WTC11 (cell line): ENCODE measurements at places on chromosomes 11 and 22.

- no peak for DNase-seq
Measured at GRCh38 chr11:106785913-106786650, 232.2 kb downstream of the GUCY1A2 start.

DNA sequence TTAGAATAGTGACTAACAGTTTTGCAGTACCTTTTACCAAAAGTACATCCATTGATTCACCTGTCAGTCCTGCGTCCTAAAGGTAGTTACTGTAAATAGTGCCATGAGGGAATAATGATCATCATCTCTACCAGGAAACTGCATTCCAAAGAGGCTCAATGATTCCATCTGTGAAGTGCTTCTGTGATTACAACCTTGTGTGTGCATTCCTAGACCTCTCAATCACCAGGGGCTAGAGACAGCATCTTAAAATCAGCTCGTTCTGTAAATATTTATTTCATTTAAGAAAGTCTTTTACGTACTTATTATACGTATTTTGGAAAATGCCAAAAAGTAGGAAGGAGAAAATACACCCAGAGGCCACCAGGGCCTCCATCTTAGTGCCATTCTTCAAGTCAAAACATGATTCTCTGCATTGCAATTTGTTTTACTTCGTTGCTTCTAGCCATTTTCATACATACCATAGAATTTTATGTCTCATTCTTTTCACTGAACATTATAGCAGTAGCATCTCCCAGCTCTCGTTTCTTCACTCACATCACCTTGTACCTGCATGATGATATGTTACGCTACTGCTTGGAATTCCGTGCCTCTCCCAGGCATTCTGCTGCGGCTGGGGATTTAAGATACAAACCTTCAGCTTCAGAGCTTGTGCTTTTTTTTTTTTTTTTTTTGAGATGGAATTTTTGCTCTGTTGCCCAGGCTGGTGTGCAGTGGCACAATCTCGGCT lies 117.0 kb downstream of the SEZ6L start:
- no peak for DNase-seq

DNA sequence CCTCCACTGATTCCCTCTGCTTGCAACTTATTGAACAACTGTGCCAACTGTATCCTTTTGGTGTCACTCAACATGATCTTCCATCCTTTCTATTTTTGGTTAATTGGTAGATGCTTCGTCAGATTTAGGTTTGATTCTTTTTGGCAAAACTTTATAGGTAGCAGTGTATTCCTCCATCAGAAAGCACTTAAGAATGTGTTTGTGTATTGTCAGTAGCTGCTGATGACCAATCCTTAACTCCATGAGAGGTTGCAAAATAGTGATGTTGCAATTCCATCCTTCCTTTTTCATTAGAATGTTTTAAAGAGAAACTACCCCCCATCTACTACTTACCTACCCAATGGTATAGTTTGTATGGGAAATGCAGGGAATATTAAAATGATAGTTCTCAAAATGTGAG lies 22.1 kb downstream of the FAM76B start:
- no peak for DNase-seq

- no peak for DNase-seq
Measured at GRCh38 chr22:43172191-43172590, 14.7 kb downstream of the TTLL12 start.

- no peak for DNase-seq
Measured at GRCh38 chr11:77322506-77322905, 21.0 kb upstream of the GDPD4 start.

GRCh38 chr11:19666951-19667350 lies 45.7 kb upstream of the NAV2 start:
- DNase-seq, result no peak

DNA sequence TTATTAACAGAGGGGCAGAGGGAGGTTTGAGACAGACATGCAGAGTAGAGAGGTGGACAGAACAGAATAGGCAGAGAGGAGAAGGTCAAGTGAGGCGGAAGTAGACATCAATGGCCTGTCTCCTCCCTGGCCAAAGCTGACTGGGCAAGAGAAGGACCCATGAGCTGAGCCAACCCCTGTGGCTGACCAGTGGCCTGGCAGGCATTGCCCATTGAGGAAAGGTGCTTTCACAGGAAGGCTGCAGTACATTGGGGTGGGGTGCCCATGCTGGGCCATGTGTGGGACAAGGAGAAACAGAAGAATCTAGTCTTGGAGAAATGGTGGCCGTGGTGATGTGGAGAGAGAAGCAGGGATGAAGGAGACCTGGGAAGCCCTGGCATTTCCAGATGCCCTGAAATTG lies 76.0 kb downstream of the MYEOV start:
- no peak for DNase-seq

GRCh38 chr11:115208808-115209259 lies 295.4 kb downstream of the CADM1 start:
- DNase-seq, result no peak

DNA sequence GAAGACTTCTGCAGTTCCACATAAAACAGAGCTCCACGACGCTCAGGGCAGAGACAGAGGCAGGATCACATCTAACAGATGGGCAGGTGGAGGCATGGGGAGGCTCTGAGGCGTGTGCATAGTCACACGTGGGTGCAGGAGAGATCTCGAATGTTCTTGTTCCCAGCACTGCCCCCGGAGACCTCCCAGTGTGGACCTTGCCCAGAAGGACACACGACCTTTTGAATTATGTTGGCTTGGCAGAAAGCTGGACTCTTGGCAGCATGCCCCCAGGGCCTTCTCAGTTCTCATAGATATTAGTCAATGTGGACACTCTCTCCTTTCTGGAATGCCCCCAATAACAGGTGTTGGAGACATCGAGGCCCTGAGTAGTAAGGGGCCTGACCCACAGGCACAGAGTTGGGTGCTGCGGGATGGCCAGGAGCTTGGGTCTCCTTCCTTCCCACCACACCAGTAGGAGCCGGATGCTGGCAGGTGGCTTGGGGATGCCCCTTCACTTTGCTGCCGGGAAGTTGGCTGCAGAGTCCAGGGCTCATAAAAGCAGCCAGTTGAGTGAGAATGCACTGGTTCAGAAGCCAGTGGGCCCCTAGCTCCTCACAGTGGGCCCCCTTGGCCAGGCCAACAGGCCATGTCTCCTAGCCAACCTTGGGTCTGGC lies 12.1 kb downstream of the MYEOV start:
- no peak for DNase-seq

DNA sequence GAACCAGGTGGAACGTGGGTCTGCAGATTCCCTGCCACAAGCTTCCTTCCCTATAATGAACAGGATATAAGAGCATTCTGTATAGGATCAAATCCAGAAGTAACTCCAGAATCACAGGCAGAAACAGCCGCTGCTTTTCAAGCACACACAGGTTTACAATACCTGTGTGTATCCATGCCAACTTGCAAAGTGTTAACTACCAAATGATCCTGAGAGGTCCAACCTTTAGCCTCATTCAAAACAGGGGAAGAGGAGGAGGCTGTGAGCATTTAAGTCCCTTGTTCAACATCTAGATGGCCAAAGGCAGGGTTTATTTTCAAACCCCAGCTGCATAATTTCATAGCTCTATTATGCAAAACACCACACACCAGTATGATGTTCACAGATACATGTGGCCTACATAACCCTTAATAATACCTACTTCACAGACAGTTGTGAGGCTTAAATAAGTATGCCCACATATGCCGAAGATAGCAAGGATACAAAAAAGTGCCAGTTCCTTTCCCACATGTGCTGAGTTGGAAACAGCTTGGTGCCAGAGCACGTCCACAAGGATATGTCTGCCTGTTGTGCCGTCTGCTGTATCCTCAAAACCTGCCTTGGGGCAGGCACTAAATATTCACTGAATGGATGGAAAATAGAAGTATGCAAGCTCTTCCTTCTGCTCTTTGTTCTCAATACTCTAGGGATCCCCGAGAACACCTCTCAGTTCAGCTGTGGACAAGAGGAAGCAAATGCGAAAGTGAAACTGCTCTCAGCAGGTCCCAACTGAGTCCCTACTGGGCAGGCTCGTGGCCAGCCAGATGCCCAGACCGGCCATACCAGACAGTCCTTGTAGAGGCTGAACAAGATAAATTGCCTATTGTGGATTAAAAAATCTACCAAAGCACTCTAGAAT lies 66.8 kb downstream of the LARGE1 start:
- DNase-seq, result peak; percentile 30

- DNase-seq, result no peak
Measured at GRCh38 chr11:104093426-104094280, 57.2 kb downstream of the DDI1 start.

DNA sequence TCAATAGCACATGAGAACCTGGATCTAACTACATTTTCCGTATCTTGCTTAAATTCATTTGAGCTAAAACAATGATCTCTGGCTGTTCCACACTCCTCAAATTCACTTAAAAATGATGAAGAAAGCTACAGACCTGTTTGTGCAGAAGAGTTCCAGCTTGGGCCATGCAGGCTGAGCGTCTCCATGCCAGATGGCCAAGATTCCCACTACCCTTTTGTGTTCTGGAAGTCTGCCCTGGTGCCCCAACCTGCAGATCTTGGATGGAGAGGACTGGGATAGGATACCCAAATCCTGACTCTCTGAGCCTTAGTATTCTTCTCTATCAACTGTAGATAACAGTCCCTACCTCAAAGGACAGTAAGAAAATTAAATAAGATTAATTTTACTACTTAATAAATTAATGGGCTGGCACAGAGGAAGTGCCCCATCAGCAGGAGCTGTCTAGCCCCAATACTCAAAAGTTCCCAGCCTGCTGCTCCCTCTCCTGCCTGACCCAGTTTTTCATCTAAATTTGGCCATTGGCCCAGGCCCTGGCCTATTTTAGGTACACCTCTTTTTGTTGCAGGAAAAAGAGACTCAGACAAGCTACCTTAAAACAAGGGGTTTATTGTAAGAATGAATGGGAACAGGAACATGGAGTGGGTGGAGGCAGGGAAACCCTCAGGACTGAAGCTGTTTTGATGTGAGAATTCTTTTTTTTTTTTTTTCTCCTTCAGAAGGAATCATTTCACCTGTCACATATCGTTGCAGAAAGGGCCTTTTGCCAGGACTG lies 81.4 kb upstream of the GRK3 start:
- no peak for DNase-seq

DNA sequence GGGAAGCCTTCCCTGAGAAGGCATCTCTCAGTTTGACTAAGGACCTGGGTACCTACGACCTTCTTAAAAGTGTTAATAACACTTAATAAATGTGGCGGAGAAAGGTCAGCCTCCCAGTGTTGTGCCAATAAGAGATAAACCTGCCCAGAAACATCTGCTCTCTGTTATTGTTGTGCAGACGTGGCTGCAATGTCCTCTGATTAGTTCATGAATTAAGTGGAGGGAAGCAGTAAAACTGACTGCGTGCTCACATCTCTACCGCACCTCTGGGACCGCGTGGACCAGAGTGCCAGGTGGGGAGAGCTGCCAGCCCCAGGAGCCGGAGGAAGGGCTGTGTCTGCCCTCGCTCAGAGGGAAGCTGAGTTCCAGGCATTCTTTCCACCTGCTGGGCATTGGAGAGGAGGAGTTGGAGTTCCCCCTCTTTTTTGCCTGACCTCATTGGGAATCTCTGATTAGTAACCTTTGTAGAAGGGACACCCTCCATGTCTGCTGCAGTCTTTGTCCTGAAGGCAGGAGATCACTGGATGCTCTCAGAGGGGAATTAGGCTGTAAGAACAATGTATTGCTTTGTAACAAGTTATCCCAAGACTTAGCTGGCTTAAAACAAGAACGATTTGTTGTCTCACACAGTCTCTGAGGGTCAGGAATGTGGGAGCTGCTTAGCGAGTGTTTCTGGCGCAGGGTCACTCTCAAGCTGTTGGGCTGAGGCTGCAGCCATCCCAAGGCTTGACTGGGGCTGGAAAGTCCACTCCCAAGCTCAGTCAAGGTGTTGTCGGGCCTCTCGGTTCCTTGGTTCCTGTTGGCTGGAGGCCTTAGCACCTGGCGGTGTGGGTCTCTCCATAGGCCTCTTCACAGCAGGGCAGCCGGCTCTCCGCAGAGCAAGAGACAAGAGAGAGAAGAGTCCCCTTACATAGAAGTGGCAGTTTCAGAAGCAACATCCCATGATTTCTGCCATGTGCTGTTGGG lies 247.6 kb upstream of the TBCEL start:
- no peak for DNase-seq

- DNase-seq, result no peak
Measured at GRCh38 chr11:27509908-27510307, 3.3 kb upstream of the LIN7C start.

- no peak for DNase-seq
Measured at GRCh38 chr11:43996318-43996717, 51.5 kb upstream of the ACCSL start.

GRCh38 chr11:127392575-127392974 lies 392.0 kb upstream of the KIRREL3 start:
- no peak for DNase-seq

DNA sequence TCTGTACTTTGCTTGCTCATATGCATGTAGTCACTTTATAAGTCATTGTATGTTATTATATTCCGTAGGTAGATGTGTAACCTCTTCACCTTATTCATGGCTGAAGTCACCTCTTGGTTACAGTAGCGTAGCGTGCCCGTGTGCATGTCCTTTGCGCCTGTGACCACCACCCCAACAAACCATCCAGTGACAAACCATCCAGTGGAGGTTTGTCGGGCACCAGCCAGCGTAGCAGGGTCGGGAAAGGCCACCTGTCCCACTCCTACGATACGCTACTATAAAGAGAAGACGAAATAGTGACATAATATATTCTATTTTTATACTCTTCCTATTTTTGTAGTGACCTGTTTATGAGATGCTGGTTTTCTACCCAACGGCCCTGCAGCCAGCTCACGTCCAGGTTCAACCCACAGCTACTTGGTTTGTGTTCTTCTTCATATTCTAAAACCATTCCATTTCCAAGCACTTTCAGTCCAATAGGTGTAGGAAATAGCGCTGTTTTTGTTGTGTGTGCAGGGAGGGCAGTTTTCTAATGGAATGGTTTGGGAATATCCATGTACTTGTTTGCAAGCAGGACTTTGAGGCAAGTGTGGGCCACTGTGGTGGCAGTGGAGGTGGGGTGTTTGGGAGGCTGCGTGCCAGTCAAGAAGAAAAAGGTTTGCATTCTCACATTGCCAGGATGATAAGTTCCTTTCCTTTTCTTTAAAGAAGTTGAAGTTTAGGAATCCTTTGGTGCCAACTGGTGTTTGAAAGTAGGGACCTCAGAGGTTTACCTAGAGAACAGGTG lies 11.1 kb downstream of the CCND1 start:
- DNase-seq, result no peak

DNA sequence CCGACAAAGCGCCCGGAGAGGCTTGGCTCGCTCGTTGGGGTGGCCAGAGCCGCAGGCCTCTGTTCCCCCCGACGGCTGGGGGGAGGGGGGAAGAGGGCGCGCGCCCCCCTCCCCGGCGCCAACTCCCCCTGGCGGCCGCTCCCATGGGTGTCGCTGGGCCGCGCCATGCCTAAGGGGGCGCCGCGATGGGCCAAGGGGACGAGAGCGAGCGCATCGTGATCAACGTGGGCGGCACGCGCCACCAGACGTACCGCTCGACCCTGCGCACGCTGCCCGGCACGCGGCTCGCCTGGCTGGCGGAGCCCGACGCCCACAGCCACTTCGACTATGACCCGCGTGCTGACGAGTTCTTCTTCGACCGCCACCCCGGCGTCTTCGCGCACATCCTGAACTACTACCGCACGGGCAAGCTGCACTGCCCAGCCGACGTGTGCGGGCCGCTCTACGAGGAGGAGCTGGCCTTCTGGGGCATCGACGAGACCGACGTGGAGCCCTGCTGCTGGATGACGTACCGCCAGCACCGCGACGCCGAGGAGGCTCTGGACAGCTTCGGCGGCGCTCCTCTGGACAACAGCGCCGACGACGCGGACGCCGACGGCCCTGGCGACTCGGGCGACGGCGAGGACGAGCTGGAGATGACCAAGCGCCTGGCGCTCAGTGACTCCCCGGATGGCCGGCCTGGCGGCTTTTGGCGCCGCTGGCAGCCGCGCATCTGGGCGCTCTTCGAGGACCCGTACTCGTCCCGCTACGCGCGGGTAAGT lies 1.4 kb downstream of the KCNC1 start:
- peak; percentile 40 for DNase-seq
